ENCODE measurements at places on chromosomes 6 and 20.

GRCh38 chr6:69663215-69663614 lies 133.6 kb downstream of the LMBRD1 start:
- no peak for DNase-seq

GRCh38 chr6:168632694-168633093 lies 191.7 kb downstream of the SMOC2 start:
- no peak for DNase-seq

GRCh38 chr6:71474942-71475341 lies 186.3 kb downstream of the OGFRL1 start:
- no peak for DNase-seq

- peak; percentile 66 for DNase-seq
Observed at GRCh38 chr6:158376631-158377081, 64.4 kb downstream of the TULP4 start.

GRCh38 chr6:4930025-4930691 lies 73.7 kb downstream of the RPP40 start:
- no peak for DNase-seq

- DNase-seq: no peak
Observed at GRCh38 chr6:32947552-32948465, 5.1 kb downstream of the HLA-DMA start.

DNA sequence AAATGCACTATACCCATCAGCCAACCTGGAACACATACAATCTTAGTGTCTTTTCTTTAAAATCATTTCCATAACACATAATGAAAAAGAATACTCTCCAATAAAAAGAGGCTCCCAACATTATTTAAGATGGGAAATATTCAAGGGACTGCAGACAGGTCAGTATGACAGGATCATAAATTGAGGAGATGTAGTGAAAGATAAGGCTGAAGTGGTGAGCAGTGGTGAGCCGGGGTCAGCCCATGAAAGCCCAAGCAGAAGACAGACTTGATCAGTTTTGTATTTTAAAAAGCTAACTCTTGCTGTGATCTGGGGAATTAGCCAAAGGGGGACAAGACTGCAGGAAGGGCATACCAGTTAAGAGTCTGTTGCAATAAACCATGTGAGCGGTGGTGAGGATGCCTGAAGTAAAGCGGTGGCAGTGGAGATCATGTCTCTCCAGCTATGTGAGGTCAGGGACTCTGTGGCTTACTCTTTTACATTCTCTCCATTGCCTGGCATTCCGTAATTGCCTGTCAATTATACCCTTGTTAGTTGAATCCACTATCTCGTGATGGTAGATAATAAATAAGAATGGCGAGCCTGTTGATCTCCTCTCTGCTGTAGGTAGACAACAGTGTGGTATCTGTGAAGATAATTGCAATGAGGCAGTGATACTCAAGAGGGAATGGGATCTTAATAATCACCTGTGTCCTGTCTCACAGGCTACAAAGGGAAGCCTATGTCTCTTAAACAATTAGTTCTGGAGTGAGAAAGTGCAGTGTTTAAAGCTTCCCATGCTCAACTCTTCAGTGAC lies 97.4 kb downstream of the FILIP1 start:
- no peak for DNase-seq

- no peak for DNase-seq
Observed at GRCh38 chr20:51381557-51381956, 161.0 kb downstream of the NFATC2 start.

- DNase-seq: no peak
Observed at GRCh38 chr6:134642819-134643218, 307.1 kb downstream of the ALDH8A1 start.

DNA sequence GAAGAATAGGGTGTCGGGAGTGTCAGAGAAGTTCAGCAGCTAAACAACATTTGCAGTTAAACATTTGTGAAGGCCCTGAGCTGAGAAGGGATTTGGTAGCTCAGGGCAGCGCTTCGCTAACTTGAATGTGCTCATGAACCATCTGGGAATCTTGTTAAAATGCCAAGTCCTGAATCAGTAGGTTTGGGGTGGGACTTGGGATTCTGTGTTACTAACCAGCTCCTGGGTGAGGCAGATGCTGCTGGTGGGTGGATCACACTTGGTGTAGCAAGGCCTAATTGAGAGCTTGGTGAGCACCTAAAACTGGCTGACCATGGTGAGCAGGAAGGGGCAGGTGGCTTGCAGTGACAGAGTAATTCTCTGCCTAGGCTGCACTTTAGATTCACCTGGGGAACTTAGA lies 5.9 kb downstream of the PTPRA start:
- peak; percentile 64 for DNase-seq

DNA sequence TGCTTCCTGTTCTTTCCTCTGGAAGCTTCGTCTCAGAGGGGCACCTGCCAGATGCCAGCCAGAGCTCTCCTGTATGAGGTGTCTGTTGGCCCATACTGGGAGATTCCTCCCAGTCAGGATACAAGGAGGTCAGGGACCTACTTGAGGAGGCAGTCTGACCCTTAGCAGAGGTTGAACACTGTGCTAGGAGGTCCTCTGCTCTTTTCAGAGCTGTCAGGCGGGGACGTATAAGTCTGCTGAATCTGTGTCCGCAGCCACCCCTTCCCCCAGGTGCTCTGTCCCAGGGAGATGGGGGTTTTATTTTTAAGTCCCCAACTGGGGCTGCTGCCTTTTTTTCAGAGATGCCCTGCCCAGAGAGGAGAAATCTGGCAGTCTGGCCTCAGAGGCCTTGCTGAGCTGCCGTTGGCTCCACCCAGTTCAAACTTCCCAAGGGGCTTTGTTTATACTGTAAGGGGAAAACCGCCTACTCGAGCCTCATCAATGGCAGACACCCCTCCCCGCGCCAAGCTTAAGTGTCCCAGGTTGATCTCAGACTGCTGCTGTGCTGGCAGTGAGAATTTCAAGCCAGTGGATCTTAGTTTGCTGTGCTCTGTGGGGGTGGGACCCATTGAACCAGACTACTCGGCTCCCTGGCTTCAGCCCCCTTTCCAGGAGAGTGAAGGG lies 326.7 kb downstream of the BCKDHB start:
- DNase-seq: no peak

DNA sequence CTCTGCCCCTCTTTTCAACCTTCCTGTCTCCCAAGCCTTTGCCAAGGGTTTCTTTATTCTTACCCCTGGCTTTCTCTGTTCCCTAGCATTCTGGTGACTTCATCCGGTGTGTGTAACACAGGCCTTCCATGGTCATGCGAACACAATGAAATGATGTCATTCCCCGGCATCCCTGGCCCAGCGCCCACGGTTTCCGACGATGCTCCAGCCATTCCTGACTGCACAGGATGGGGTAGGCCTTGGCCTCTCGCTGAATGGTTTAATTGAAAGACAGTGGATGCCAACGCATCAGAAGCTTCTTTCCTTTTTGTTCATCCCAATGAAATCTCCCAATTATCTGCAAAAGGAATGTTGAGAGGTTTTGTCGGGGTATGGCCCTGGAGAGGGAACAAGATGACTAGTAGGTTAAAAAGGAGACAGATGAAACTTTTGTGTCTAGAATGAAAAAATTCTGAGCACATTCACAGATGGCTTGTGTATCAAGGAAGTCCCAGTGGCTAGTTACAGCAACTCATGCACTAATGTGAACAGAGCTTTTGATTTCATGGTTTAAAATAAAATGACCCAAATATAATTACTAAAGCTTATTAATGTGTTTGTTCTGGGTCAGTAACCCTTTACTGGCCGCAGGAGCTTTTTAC lies 655.0 kb downstream of the QKI start:
- DNase-seq: peak; percentile 55

GRCh38 chr6:17450832-17451231 lies 57.4 kb downstream of the CAP2 start:
- no peak for DNase-seq

DNA sequence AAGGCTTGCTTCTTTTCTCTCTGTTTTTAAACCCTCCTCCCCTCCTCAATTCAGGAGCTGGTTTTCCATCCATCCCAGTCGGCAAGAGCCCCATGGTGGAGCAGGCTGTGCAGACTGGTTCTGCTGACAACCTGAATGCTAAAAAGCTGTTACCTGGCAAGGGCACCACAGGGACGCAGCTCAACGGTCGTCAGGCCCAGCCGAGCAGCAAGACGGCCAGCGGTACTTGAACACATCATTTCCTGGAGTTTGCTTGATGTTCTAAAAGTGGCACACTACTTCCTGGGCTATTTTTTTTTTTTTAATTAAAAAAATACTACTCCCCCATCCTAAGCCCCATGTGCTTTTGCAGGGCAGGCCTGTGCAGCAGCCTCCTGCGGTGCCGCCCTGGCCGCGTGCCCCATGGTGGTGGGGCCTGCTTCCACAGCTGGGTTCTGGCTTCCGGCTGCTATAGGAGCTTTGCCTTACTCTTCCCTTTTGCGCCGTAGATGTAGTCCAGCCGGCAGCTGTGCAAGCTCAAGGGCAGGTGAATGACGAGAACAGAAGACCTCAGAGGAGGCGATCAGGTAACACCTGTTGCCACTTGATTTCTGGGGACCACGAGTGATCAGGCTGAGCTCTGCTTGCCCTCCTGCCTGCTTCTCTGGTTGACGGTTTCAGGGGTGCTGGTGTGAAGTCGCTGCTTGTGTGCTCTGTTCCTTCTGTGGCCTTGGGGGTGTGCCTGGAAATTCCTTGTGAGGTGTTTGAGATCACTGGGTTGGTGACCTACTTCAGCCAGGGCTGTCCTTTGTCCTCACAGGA lies 7.7 kb downstream of the LSM14B start:
- DNase-seq: no peak
